Activated CD4-positive, CD25-positive, alpha-beta regulatory T cell (primary cell): ENCODE measurements at places on chromosomes 5 and 9.

- DNase-seq: no peak
Observed at GRCh38 chr9:112913326-112913725, 22.6 kb upstream of the SLC46A2 start.

GRCh38 chr5:149265597-149265996, 6.1 kb upstream of the AFAP1L1 start:
- DNase-seq: no peak

- DNase-seq: no peak
Observed at GRCh38 chr9:131623655-131624330, 78.5 kb downstream of the PRRT1B start.

DNA sequence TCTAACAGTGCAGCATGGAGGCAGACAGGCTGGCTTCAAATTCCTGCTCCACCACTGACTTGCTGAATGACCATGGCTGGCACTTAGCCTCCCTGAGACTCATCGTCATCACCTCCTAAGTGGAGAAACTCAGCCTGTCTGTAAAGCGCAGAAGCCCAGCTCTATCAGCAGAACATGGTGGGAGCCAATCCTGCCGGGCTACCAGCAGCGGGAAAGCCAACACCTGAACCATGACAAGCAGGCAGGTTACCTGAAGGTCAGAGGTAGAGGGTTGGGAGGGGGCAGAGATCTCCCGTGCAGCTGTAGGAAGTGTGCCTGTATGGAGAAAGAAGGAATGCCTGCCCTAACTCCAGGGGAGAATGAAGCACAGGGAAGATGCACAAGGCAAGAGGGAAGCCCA, 72.6 kb upstream of the LRRTM2 start:
- DNase-seq: no peak

DNA sequence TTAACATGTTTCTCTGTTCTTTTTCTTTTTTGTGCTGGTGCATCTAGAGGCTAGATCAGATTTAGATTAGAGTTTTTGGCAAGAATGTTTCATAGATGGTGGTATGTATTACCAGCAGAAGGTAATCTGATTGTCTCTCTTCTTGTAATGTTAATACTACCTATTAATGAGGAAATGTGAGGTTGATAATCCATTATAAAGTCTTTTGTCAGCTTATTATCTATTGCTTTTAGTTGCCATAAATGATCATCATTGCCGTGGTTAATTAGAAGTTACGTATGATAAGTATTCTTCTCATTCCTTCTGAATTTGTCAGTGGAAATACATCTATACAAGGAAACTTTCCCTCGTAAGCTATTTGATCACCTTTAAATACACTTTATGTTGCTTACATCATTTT, 135.0 kb downstream of the PAM start:
- DNase-seq: no peak

- DNase-seq: peak; percentile 35
Observed at GRCh38 chr9:79570448-79571308, 1.1 kb upstream of the TLE4 start.

DNA sequence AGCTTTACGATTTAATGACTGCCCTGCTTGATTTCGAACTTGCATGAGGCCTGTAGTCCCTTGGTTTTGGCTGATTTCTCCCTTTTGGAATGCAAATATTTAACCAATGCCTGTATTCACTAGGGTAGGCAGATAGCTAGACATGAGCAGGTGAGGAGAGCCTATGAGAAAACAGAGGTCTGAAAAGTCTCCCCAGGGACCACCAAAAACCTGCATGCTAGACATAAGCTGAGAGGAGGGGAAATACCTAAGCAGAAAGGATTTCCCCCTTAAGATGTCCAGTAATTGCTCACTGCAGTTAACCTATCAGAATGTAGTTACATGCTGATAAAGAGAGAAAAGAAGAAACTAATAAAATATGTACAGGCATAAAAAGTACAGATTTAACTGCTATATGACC, 667.4 kb upstream of the SEMA6A start:
- no peak for DNase-seq

DNA sequence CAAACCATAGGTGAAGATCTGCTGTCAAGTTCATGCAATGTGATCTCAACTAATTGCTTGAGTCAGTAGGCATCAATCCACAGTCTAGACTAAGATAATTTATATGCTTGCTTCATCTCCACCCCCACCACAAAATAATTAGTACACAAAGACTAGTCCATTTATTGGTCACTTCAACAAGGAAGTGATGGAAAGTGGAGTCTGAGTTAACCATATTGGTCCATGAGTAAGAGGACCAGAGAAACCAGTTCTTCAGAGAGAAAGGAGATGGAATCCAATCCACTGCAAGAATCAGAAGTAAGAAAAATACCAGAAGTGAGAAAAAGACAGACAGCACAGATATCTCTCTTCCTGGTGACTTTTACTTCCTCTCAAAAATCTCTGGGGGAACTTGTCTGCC, 366.5 kb downstream of the CHSY3 start:
- DNase-seq: no peak

DNA sequence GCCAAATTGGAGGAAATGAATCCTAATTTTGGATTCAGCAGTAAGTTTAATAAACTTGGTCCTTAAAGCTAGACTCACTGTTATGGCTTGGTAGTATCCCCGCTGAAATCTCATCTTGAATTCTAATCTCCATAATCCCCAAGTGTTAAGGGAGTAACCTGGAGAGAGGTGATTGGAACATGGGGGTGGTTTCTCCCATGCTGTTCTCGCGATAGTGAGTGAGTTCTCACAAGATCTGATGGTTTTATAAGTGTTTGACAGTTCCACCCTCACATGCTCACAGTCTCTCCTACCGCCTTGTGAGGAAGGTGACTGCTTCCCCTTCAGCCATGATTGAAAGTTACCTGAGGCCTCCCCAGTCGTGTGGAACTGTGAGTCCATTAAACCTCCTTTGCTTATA, 824.5 kb upstream of the WWC1 start:
- no peak for DNase-seq

DNA sequence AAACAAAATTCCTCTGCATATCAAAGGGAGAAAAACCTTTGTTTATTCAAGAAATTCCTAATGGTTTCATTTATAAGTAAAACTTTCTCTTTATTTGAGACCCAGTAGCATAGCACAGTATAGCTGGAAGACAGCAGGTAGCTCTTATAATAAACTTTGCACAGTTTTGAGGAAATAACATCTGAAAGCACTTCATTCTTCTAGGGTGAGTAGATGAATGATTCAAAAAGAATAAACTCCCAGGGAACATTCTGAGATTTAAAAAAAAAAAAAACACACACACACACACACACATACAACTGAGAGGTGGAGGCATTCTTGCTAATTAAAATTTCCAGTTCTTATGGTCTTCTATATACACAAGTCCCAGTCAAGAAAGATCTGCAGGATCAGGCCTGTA, 197.3 kb downstream of the BNC2 start:
- DNase-seq: no peak

DNA sequence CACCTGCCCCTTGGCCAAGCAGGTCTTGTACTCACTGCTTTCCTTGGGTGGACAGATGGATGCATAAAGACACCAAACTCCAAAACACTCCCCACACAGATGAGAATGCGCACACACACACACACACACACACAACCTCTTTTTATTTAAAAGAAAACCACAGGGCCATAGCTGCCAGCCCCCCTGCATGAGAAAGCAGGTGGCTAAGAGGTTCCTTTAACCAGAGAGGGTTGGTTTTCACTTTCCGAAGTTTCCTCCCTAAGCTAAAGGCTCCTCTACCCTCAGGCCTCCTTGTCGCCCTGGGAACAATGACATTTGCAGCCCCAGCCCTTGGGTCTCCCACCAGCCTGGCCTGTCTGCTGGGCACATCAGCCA, 11.1 kb downstream of the NR5A1 start:
- no peak for DNase-seq

- no peak for DNase-seq
Observed at GRCh38 chr5:32539981-32540845, 45.1 kb upstream of the SUB1 start.

GRCh38 chr9:112863214-112863613, 27.5 kb downstream of the SLC46A2 start:
- no peak for DNase-seq

DNA sequence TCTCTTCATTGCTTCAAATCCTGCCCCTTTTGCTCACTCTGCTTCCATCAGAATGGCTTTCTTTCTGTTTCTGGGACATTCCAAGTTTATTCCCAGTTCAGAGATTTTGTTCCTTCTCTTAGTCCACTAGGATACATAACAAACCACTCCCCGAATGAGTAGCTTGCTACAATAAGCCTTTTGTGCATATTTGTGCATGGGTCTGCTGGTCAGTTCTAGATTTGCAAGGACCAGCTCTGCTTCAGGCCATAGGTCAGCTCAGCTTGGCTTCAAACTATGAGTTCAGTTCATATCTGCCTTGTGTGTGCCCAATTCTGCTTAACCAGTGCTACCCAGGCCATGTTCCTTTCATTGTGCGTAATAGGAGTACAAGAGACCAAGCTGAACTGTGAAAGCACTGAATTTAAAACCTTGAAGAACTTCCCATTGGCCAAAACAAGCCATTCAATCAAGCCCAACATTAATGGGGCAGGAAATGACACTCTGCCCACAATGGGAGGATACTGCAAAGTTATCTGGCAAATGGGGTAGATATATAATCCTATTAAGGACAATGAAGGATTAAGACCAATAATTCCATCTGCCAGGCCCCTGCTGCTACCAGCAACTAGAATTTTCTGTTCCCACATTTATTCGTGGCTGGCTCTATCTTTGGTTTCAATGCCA, 328.8 kb downstream of the PRELID2 start:
- no peak for DNase-seq

DNA sequence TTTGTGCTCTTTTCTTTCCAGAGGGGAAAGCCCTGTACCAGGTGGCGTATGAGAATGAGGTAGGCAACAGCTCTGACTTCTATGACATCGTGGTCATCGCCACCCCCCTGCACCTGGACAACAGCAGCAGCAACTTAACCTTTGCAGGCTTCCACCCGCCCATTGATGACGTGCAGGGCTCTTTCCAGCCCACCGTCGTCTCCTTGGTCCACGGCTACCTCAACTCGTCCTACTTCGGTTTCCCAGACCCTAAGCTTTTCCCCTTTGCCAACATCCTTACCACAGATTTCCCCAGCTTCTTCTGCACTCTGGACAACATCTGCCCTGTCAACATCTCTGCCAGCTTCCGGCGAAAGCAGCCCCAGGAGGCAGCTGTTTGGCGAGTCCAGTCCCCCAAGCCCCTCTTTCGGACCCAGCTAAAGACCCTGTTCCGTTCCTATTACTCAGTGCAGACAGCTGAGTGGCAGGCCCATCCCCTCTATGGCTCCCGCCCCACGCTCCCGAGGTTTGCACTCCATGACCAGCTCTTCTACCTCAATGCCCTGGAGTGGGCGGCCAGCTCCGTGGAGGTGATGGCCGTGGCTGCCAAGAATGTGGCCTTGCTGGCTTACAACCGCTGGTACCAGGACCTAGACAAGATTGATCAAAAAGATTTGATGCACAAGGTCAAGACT, 10.3 kb downstream of the PCYOX1L start:
- DNase-seq: no peak

GRCh38 chr9:4588721-4589120, 73.4 kb upstream of the PLPP6 start:
- no peak for DNase-seq

DNA sequence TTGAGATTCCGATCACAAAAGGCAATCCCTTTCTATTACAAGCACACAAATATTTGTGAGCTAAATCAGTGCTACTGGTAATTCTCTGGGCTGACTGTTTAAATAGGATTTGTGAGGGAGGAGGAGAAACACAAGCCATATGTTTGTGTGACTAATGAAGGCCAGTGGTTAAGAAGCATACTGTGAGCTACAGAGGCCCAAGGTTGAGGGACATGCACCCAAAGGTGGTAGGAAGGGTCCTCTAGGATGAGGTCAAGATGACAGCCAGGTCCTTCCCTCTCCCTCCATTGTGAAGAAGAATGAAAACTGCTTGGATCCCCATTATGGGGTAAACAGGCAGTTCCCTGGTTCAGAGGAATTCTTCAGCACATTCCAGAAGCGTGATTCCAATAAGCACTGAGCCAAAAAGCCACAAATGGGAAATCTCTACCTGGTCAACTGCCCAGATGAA, 83.9 kb downstream of the SPOCK1 start:
- DNase-seq: no peak

- DNase-seq: peak; percentile 16
Observed at GRCh38 chr5:163564321-163564938, 59.0 kb downstream of the MAT2B start.

GRCh38 chr9:130180516-130180915, 8.3 kb downstream of the NCS1 start:
- DNase-seq: no peak

DNA sequence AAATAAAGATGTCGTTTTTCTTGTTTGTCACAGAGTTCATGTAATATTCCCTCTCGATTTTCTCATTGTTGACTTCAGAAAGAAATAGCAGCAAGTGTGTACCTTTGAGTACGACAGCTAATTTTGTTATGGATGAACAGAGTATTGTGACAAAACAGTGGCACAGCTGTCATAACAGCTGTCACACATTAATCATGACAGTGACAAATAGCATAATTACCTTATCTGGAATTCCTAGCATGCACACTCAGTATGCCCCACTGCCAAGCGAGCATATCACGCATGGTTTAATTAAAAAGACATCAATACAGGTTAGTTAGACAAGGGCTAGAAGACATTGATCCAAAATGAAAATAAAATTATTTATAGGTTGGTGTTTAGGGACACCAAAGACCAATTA, 375.1 kb downstream of the SPATA31D1 start:
- no peak for DNase-seq

- DNase-seq: no peak
Observed at GRCh38 chr5:127400946-127401670, 110.5 kb downstream of the MEGF10 start.

DNA sequence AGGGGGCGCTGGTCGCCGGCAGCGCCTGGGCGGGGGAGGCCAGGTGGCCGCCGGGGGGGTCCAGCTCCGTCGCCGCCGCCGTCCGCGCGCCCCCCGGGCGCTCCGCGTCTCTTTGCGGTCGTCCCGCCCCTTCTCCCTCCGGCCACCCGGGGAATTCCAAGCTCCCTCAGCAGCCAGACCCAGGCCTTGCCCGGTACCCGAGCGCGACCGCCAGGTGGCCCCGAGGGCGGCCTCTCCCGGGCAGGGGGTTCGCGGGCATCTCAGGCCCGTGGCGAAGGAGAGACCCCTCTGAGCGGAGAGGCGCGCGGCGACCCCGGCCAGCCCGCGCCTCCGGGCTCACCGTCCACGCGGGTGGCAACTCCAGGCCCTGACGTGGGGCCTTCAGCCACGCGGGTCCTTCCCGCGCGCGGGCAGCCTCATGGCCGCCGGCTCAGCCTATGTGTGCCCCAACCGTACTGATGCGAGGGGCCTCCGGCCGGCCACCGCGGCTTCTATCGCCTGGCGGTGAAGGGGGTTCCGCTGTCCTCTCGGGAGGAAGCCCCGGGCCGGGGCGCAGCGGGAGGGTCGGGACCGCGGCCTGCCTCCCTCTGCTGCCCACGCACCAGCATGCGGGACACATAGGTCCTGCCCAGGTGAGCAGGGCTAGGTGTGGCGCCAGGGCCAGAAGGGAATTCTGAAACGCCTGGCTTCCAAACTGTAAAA, 529 bp upstream of the NRARP start:
- DNase-seq: no peak

- no peak for DNase-seq
Observed at GRCh38 chr9:135090547-135090946, 3.1 kb downstream of the OLFM1 start.

- DNase-seq: no peak
Observed at GRCh38 chr5:61969347-61969746, 336.7 kb upstream of the KIF2A start.

- DNase-seq: no peak
Observed at GRCh38 chr5:172985596-172985995, 2.0 kb downstream of the ATP6V0E1 start.
